ENCODE measurements at places on chromosomes 4 and X.
A peak's percentile ranks its signal among the peaks of the same experiment; 100 is the strongest.

- no peak for DNase-seq
Measured at GRCh38 chr4:155794589-155795236, 35.9 kb downstream of the GUCY1B1 start.

DNA sequence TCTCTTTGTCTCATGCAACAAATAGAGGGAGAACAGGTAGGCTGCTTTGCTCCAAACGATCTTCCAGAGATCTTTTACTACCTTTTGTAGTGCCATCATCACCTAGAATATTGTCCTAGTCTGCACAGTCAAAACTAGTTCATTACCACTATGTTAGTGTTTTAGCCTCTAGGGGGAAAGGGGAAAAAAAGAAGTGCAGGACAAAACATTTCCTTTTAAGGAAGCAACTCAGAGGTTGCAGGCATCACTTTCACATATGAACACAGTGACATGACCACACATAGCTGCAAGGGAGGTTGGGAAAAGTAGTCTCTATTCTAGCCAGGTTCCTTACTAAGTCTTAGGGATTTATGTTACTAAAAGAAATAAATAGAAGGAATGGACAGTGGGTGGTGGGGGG is 39.3 kb upstream of the RAP2C start:
- DNase-seq = no peak

DNA sequence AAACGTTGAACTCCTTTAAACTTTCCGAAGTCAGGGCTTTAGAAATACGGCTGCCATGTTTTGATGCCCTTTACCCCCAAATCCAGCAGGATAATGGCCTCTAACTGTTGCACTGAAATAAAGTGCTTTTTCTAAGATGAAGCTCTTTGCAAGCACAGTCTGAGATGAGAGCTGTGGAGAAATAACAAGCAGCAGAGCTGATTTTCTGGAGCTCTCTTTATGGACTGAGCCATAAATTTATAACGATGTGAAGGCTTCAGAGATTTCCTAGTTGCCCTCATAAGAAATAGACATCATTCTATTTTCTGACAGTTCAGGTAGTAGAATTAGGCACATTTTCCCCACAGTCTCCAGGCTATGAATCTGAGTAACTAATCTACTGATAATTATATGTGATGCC is 567.3 kb downstream of the PDHA2 start:
- DNase-seq = no peak

- no peak for DNase-seq
Measured at GRCh38 chr4:159016593-159017024, 86.3 kb upstream of the RAPGEF2 start.

GRCh38 chr4:174324236-174324635 is 40.5 kb downstream of the CEP44 start:
- DNase-seq = no peak

GRCh38 chrX:11953615-11954014 is 184.7 kb upstream of the FRMPD4 start:
- DNase-seq = peak; percentile 30

DNA sequence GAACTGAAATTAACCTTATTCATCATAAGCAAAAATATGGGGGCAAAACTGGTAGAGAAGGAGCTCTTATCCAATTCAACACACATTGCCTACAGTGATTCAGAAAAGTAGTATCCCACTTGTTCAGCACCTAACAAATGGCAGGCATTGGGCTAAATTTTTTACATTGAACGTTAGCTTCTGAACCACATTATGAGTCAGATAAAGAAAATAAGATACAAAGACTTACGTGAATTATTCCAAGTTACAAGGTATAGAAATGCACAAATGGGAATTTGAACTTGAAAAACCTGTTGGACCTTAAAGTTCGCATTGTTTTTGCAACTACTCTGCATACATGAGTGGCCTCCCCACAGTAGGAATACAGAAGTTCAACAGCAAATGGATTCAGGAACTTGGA is 210.6 kb downstream of the LDB2 start:
- no peak for DNase-seq

GRCh38 chr4:88008122-88008742 is 797 bp downstream of the PKD2 start:
- no peak for DNase-seq

DNA sequence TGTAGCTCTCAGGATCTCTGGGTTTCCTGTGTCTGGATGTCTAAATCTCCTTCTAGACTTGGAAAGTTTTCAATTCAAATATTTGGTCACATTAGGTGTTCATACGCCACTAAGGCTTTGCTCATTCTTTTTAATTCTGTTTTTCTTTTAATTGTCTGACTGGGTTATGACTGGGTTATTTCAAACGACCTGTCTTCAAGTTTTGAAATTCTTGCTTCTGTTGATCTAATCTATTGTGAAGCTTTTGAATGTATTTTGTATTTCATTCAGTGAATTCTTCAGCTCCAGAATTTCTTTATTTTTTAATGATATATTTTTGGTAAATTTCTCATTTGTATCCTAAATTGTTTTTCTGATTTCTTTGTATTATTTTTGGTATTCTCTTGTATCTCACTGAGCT is 81.0 kb upstream of the PCDH10 start:
- no peak for DNase-seq

GRCh38 chr4:166531703-166532102 is 658.7 kb downstream of the TLL1 start:
- no peak for DNase-seq

GRCh38 chr4:17757621-17758020 is 23.8 kb downstream of the FAM184B start:
- DNase-seq = no peak

- DNase-seq = no peak
Measured at GRCh38 chr4:183299464-183299863, 20.6 kb downstream of the CLDN22 start.

DNA sequence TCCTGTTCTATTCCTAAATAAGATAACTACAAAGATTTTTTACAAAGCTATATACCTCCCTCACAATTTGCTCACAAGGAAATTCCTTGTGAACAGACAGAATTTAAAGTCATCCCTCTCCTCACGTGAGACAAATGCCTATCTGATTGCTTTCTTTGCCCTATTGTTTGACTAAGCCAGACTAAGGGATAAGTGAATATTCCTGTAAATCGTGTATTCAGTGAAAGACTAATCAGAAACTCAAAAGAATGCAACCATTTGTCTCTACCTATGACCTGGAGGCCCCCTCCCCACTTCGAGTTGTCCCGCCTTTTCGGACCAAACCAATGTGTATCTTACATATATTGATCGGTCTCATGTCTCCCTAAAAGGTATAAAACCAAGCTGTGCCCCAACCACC is 15.3 kb upstream of the ZBTB33 start:
- DNase-seq = no peak

GRCh38 chr4:5782829-5783476 is 72.0 kb downstream of the EVC start:
- no peak for DNase-seq

DNA sequence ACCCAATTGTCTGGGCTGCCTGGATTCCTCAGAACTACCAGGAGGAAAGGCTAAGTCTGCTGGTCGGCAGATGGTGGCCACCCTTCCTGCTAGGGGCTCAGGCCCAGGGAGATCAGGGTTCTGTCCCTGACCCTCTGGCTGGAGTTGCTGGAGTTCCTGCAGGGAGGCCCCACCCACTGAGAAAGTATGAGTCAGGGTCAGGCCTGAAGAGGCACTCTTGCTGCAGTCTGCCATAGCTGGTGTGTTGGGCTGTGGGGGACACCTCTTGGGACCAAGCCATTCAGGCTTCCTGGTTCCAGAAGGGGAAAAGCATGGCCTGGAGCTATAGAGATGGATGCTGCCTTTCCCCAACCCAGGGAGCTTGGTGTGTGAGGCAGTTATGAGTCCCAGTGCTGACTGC is 40.4 kb upstream of the PCDH18 start:
- no peak for DNase-seq

DNA sequence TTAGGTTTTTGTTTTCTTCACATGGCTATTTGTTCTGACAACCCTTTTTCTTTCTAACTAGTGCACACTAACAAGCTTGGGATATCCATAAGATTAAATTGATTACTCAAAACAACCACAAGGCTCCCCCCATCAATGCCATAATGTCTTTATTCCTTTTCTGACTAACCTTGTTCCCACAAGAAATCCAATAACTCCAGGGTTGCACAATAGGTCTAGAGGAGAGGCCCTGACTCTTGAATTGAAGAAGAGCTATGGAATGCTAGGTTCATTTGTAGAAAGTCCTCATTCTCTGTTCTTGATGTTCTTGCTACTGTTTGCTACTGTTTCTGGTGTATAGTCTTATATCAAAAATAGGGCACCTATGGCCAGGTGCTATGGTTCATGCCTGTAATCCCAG is 71.0 kb downstream of the PRRG1 start:
- DNase-seq = no peak

DNA sequence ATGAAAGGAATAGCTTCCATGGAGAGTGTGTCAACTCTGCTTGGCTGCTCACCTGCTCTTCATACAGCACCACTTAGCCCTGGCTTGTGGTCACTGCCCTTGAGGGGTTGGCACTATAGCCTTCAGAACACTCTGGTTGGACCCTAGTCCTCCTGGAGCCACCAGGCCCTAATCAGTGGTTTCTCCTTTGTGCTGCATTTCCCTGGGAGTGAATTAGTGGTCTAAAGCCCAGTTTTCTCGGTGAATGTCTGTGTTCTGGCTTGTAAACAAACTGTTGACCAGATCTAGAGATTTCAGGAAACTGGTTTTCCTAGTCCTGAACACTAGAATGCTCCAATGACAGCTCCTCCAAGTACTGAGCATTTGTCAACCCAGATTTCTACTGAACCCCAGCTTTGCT is 28.6 kb upstream of the TMEM154 start:
- no peak for DNase-seq

- DNase-seq = no peak
Measured at GRCh38 chr4:12875640-12876243, 608.4 kb downstream of the RAB28 start.

All from retinal pigment epithelial cell (primary cell).